ENCODE measurements at places on chromosomes 3 and 15. TPM values are rescaled to one million over a fixed set of nuclear protein-coding genes. Genes with fewer than 3 reads are reported as not detected.

DNA sequence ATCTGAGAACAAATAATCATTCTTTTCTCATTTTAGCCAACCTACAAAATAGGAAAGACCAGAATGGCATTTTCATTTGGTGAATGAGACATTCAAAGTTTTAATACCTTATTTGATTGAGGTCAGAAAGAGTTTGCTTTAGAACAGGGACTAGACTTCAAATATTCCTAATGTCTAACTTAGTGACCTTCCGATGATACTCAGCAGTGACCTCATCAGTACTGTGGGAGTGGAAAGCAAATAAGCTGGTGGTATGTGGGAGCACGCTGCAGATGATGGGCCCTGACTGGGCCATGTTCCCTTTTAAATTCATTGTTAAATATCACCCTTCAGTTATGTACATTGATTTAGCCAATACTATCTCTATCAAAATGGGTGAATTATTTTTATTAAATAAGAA, 223.3 kb downstream of the P3H2 start:
- DNase-seq, result no peak

DNA sequence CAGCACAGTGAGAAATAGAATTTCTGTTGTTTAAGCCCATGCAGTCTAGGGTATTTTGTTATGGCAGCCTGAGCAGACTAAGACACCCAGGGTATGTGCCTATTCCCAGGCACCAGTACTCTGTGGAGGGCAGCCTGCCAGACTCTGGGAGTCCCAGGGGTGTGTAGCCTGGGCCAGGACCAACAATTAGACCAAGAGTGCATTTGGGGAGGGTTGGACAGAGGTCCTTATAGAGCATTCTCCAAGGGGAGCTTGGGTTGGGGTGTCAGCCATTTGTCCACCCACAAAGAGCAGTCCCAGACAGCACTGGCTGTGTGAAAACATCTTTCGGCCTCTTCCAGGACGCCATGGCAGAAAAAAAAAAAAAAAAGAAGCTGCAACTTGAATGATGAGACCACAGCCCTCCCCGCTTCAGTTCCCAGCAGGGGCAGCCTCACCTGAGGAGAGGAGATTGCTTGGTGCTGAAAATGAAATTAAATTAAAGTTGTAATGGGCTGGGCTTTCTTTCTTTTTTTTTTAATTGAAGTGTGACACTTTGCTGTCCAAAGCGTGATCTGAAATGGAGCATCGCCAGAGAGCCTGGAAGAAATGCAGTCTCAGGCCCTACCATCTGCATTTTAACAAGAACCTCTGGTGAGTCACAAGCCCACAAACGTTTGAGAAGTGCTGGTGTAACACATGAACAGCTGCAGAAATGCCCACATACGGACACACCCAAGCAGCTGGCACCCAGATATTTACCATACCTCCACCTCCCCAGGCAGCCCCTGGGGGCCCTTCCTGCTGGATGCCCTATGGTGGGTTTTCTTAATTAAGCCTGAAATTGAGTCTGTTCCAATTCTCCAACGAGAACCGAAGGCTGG, 21.3 kb upstream of the CAV3 start:
- DNase-seq, result no peak

DNA sequence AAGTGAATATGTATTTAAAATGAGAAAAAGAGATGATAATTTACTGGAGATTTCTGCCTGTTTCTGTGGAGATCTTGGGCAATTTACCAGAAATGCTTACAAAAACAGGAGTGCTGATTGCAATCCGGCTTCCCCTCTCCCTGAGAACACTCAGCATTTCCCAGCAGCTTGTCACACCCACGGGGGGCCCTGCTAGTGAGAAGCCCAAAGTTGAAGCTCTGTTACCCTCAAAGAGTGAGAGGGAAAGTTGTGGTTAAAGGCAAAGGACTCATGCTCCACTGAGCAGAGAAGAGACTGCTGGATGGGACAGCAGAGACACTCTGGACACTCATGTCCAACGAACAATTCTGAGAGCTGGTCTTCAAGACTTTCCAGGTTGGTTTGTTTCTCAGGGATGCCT, 2.9 kb downstream of the MCTP2 start:
- no peak for DNase-seq

DNA sequence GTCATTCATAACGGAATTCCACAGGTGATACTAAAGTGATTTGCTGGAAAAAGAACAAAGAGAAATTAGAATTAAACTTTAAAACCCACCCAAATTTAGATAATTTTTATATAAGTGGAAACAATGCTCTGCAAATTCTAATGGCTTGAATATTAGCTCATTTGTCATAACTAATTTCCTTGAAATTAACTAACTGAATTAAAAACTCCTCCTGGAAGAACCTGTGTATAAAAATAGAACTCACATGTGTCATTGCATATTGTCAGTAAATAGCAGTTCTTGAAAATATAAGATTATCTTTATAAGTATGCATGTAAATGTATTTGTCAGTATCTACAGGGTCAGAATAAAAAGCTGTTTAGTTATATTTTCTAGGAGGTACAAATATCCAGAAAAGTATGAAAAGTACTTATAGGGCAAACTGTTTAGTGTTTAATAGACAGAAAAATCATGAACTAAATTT, 16.3 kb downstream of the ZIC1 start:
- DNase-seq, result no peak

DNA sequence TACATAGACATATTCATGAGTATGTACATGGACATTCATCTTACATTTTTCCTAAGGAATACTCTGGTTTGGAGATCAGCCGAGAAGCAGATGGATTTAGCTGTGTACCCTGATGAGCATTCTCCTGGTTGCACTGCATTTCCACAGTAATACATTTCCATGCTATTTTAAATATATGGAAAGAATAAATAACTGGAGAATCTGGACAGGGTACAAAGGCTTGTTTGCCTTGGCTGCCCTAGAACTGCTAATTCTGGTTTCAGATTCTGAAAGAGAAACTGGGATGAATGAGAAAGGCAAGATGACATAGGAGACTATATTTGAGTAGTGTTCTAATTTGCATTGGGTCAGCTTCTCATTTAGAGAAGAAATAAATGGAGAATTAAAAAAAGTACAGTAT, 190.8 kb upstream of the FAM3D start:
- no peak for DNase-seq

DNA sequence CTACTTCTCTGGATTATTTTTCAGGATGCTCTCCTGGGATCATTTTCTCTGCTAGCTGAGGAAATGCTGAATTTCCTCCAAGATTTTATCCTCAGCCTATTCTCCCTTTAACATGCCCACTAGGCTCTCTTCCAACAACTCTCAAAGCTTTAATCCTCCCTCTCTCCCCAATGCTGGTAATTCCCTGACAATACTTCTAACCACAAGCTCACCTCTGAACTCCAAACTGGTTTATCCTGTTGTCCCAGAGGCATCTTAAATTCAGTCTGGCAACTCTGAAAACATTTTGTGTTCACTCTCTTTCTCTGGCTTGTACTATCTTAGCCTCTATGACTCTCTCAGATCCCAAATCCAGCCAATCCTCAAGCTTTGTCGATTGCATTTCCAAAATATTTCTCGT, 490.3 kb downstream of the MECOM start:
- no peak for DNase-seq

Gene GABRA5
- not detected for total RNA-seq

Gene TMEM207
- total RNA-seq, result not detected

Gene GP9
- total RNA-seq, result not detected

Gene ARNT2
- 7.2 TPM for total RNA-seq

All from ureter (tissue), 1 donor.